Activated CD8-positive, alpha-beta T cell treated with anti-CD3 and anti-CD28 coated beads, Interleukin-2, amount 10 ng/mL, durations not matched to agents 7 days and 5 days (primary cell): ENCODE measurements at places on chromosomes 6 and 20. TPM values are rescaled to one million over a fixed set of nuclear protein-coding genes. Genes with fewer than 3 reads are reported as not detected.

DNA sequence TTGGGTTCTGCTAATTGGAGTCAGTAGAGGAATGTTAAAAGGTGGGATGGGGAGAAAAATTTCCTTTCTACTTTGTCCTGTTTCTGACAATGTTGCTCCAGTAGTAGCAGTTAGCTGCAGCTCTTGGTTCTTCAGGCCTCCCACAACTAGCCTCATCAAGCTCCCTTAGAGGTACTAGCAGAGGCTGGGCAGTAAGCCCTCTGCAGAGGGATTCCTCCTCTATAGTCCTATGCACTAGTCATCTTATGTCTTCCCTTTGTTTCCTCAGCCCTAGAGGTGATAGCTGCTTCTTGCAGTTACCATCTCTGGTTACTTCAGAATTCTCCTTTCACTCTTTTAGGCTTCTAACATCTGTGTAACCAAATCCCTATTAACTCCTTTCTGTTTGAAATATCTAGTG lies 99.8 kb downstream of the FILIP1 start:
- no peak for DNase-seq

Gene NMBR
- not detected for total RNA-seq

DNA sequence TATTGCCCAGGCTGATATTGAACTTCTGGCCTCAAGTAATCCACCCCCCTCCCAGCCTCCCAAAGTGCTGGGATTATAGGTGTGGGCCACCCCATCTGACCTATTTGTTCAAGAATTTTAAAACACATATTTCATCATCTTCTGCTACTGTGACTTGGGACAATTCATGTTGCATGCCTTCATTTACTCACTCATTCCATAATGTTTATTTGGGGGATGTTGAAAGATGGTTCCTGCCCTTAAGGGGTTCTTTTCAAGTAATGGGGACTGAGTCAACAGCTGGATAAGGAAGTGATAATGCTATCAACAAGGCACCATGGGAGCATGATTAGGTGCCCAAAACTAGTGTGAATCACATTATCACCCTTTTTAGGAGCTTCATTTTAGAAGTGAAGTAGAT lies 62.0 kb downstream of the CRYBG1 start:
- DNase-seq: no peak

Gene GSTA3
- not detected for total RNA-seq

Gene TREML2
- total RNA-seq: 23.5 TPM

DNA sequence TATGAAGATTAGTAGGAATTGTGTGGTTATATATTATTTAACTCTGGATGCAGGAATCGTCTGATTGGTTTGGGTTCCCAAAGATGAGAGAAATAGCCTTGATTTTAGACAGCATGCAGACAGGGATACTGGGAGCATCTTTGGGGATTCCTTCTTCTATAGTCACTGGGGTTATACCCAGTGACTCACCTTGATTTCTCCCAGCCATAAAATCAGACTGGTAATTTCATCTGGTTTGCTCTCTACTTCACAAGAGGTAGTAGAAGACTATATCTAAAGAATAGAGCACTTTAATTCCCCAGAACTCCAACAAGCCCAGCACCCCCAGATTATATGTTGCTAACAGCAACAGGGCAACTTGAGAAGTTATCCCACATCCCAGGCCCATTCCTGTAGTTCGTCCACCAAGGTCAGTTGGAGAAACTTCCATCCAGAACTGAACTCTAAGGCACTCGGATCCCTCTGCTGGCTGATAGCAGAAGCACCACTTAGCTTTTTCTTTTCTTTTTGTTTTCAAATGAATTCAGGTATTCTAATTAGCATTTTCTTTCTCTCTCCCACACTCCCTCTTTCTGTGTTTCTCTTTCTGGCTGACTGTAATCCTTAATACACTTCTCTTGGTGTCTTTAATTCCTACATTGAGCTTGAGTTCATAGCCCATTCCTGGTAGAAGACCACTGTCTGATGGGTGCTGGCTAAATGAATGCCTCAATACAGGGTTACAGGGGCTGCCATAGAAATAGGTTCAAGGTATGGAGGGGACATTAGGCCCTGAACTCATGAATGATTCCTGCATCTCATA lies 20.4 kb upstream of the EFHC1 start:
- peak; percentile 61 for DNase-seq

- DNase-seq: no peak
These were observed 69.5 kb downstream of the LRFN2 start for GRCh38 chr6:40517654-40518053.

DNA sequence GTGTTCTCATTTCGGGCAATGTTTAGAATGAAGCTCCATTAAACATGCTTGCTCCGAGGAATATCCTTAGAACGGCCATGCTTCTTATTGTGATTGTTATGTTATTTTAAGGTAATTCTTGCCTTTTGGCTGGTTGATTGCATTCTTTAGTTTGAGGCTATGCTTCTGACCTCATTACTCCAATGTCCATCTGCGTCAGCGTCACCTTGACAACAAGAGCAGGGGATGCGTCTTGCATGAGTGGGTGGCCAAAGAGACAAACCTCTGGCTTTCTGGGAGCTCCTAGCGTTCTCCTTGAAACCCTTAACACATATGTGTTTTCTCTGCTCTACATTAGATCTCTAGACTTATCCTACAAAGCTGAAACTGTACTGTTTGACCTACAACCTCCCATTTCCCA lies 184.3 kb downstream of the THBS2 start:
- no peak for DNase-seq
